Upper lobe of left lung (tissue), 6 donors: ENCODE measurements at places on chromosomes 2 and 18. TPM values are rescaled to one million over a fixed set of nuclear protein-coding genes. Genes with fewer than 3 reads are reported as not detected.

- DNase-seq, result no peak
Measured at GRCh38 chr18:75201282-75202270, 7.4 kb downstream of the PTGR3 start.

Gene TEKT4
- 6.0 TPM for total RNA-seq

- no peak for DNase-seq
Measured at GRCh38 chr2:12990523-12990922, 273.8 kb downstream of the TRIB2 start.

Gene PID1
- total RNA-seq, result 20.8 TPM

Gene IL37
- not detected for total RNA-seq

DNA sequence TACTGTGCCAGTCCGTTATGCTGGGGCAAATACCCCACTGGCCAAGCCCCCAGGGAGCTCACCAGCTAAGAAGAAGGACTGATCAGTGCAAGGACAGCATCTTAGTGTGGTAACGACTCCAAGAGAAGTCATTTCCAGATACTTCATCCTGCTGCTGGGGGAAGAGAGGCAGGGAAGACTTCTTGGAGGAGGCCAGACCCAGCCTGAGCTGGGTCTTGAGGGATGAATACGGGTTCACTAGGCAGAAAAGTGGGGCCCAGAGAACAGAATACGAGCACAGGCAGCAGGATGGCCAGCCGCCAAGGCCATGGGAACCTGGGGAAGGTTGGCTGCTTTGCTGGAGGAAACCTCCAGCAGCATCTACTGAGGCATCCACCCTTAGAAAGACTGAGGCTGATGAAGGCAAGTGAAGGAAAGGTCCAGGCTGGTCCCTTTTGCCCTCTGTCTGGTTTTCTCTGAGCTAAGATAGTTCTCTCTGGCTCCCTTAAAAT, 84.1 kb downstream of the GLI2 start:
- DNase-seq, result no peak

Gene RPRM
- total RNA-seq, result 0.60 TPM

Gene ALK
- 0.40 TPM for total RNA-seq
